ENCODE measurements at places on chromosomes 12 and 14. TPM values are rescaled to one million over a fixed set of nuclear protein-coding genes. Genes with fewer than 3 reads are reported as not detected.

TSPAN11 gene
- total RNA-seq, result 16.5 TPM

HCAR2 gene
- total RNA-seq, result not detected

EIF2S3B gene
- total RNA-seq, result 2.6 TPM

SOAT2 gene
- total RNA-seq, result not detected

SOX5 gene
- total RNA-seq, result 2.6 TPM

PLXNC1 gene
- total RNA-seq, result under 0.01 TPM

TMX1 gene
- 62.2 TPM for total RNA-seq

BMP4 gene
- 103 TPM for total RNA-seq

DAO gene
- total RNA-seq, result not detected

MAP1LC3B2 gene
- total RNA-seq, result 0.86 TPM

MYO1H gene
- not detected for total RNA-seq

KCNA5 gene
- total RNA-seq, result not detected

ACAD10 gene
- 14.2 TPM for total RNA-seq

ASB8 gene
- 25.2 TPM for total RNA-seq

TOX4 gene
- total RNA-seq, result 50.1 TPM

TMPRSS12 gene
- not detected for total RNA-seq

NRXN3 gene
- 0.48 TPM for total RNA-seq

FOXG1 gene
- not detected for total RNA-seq

ZNF891 gene
- 0.98 TPM for total RNA-seq

CMAS gene
- total RNA-seq, result 19.3 TPM

C14orf39 gene
- under 0.01 TPM for total RNA-seq

PNN gene
- 16.0 TPM for total RNA-seq

ADGRD1 gene
- total RNA-seq, result not detected

KRT85 gene
- not detected for total RNA-seq

SERPINA3 gene
- not detected for total RNA-seq

ERBB3 gene
- total RNA-seq, result 0.48 TPM

LPAR5 gene
- total RNA-seq, result not detected

KITLG gene
- 39.6 TPM for total RNA-seq

RIC8B gene
- total RNA-seq, result 9.8 TPM

LMNTD1 gene
- total RNA-seq, result 0.29 TPM

CLEC4C gene
- total RNA-seq, result not detected

KRT4 gene
- not detected for total RNA-seq

EFS gene
- total RNA-seq, result not detected

WASHC4 gene
- 163 TPM for total RNA-seq

ITGB7 gene
- under 0.01 TPM for total RNA-seq

IFNG-AS1 gene
- not detected for total RNA-seq

CDKN3 gene
- 40.1 TPM for total RNA-seq

CALCOCO1 gene
- total RNA-seq, result 55.4 TPM

CLEC6A gene
- not detected for total RNA-seq
